Activated naive CD8-positive, alpha-beta T cell treated with anti-CD3 and anti-CD28 coated beads for 36 hours (primary cell): ENCODE measurements at places on chromosomes 7 and 10.

DNA sequence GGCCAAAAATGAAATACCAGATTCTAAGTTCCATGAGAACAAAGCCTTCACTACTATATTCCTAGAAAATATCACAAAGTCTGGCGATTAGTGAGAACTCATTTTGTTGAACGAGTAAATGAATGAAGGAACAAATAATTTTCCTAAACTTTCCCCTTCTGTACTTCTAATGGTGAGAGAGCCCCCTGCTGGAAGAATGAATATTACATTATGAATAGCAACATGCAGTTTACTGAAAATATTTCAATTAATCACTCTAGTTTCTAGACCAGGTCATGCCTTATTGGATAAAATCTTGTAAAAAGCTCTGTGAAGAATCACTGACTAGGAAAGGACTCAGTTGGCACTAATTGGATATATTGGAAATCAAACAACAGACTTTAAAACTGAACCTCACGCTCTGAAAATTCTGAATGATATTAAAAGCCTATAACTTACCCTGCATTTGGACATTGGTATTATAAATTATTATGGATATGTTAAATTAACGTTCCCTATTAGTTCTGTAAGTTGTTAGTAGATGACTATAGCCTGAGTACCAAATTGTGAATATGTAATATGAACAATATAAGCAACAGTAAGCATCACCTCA is 32.4 kb upstream of the MTPN start:
- H3K36me3 ChIP-seq, result peaks cover 1% of the 10 kb centered on the region
- H3K4me1 ChIP-seq, result peaks cover 9% of the 10 kb centered on the region
- H3K27me3 ChIP-seq, result peaks cover 8% of the 10 kb centered on the region

DNA sequence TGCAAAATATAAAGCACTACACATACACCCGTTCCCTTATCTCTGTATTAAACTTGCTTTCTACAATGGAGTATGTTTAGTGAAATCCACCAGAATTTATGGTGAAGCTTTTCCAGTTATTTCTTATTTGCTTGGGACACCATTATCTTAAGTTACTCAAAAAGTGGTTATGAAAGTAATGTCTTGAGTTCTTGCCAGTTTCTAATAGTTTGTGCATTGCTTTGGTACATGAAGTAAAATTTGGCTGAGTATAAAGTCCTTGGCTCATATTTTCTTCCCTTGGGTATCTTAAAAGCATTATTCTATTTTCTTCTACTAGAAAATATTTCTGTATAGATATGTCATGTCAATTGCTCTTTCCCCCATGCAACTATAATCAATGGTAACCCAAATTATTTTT is 85.2 kb downstream of the POLR1F start:
- H3K27me3 ChIP-seq, result peaks cover 4% of the 10 kb centered on the region
- no peaks in the 10 kb centered on the region for H3K36me3 ChIP-seq
- no peaks in the 10 kb centered on the region for H3K4me1 ChIP-seq
- H3K27ac ChIP-seq, result no peak overlapping the region
- no peak overlapping the region for H3K4me3 ChIP-seq

DNA sequence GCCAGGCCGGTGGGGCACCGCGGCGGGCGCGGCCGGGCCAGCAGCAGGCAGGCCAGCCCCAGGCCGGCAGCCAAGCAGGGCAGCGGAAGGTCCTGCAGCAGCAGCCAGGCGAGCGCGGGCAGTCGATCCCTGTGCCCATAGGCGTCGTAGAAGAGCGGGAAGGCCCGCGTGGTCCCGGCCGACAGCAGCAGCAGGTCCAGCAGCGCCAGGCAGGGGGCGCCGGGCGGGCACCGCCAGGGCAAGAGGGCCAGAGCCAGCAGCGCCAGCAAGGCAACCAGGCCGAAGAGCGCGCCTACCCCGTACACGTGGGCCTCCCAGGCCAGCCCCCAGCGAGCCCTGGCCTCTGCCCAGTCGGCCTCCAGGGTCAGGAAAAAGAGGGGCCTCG is 8.4 kb upstream of the RBM28 start:
- H3K4me3 ChIP-seq, result no peak overlapping the region
- DNase-seq, result peak; percentile 54
- H3K27ac ChIP-seq, result no peak overlapping the region
- H3K4me1 ChIP-seq, result no peaks in the 10 kb centered on the region
- H3K36me3 ChIP-seq, result no peaks in the 10 kb centered on the region

DNA sequence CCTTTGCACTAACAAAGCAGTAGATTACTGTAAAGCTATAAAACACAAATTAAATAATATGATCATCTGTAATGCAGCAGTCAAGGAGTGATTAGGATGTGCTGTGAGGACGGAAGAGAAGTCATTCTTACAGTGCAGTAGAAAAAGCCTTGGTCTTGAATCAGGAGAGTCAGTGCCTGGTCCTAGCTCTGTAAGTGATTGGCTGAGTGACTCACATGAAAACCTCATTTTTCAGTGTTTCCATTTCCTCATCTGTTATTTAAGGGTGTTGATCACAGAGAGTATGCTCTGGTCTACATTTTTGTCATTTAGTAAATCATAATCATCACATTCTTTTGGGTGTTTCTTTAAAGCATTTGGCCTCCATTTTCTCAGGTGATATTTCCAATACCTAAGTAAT is 717.8 kb downstream of the LRMDA start:
- no peak overlapping the region for H3K4me3 ChIP-seq
- H3K27ac ChIP-seq, result no peak overlapping the region
- no peaks in the 10 kb centered on the region for H3K27me3 ChIP-seq
- no peaks in the 10 kb centered on the region for H3K4me1 ChIP-seq

DNA sequence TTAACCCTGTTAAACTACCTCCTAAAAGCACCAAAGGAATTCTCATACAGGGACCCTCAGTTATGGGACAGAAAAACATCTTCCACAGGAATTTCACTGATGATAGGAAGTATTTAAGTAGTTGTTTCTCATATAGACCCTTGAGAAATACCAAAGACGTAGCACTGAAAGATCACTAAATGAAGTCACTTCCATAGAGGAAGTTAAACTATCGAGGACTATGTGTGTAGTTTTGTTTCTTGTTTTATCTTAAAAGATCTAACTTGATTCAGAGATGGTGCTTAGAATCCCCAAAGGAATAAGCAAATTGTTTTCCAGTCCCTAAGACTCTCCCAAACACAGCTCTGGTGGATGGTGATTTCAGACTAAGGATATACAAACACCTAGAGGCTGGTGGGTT is 94.8 kb upstream of the AFAP1L2 start:
- peaks cover 36% of the 10 kb centered on the region for H3K36me3 ChIP-seq
- peaks cover 86% of the 10 kb centered on the region for H3K4me1 ChIP-seq

GRCh38 chr7:155762655-155763054 is 49.6 kb downstream of the SHH start:
- no peak for DNase-seq
- no peaks in the 10 kb centered on the region for H3K27me3 ChIP-seq
- peaks cover 52% of the 10 kb centered on the region for H3K36me3 ChIP-seq
- peak overlapping the region; percentile 99 for H3K27ac ChIP-seq
- H3K4me1 ChIP-seq, result peaks cover 61% of the 10 kb centered on the region
- H3K4me3 ChIP-seq, result peak overlapping the region; percentile 78

DNA sequence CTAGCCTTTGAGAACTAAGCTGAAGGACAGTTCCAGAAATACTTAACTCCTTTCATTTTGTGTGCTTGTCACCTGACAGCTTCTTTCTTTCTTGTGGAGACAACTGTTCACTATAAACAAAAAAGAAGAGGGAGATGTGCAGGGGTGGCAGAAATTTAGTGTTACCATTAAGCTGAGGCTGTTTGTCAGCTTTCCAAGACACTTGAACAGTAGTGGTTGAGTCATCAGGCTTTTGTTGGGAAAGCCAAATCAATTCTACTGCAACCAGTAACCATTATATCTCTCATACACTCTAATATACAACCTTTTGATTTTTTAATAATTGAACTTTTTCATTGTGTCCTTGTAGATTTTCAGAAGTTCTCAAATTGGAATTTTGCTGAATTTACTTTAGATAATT is 75.3 kb downstream of the POLL start:
- no peaks in the 10 kb centered on the region for H3K27me3 ChIP-seq
- peaks cover 5% of the 10 kb centered on the region for H3K36me3 ChIP-seq
- DNase-seq, result no peak
- H3K27ac ChIP-seq, result no peak overlapping the region

- H3K36me3 ChIP-seq, result no peaks in the 10 kb centered on the region
- no peaks in the 10 kb centered on the region for H3K27me3 ChIP-seq
- no peak overlapping the region for H3K4me3 ChIP-seq
These were observed 59.1 kb downstream of the BPGM start for GRCh38 chr7:134705716-134706115.

- H3K4me1 ChIP-seq, result no peaks in the 10 kb centered on the region
These were observed 134.1 kb downstream of the ADARB2 start for GRCh38 chr10:1603181-1603580.

DNA sequence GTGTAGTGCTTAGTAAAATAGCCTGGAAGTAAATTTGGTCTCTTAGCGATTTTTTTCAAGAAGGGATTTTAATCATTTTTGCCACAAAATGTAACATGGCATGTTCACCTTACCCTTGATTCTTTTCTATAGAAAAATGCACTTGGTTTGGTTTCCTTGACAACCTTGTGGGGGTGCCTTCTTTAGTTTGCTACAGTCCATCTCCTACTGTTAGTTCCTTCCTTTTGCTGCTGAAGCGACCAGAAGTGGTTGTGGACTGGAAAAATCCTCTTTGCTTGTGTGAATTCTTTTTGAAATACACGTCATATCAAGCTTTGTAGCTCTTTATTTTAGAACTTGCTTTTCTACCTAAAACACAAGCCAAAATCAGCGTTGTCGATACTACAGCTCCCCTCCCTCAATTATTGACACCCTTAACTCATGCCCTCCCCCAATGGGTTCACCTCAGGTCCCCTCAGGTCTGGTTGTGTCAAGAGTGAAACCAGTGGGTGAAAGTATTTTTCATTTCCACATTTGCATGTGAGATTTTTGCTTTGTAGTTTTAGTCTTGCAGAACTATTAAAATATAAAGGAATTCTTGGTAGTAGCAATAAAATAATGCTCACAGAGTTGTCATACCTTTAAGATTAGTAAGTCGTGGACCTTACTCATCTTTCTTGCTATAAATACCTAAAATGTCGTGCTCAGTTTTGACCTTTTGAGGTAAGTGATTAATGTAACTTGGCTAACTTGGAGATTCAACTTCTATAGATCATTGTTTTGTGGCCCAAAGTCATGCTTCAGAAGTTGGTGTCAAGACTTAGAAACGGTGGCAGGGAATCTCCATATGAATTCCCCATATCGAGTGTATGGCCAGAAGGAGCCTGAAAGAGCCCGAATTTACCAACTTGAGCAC is 1.5 kb downstream of the ACTR3B start:
- peak overlapping the region; percentile 88 for H3K4me3 ChIP-seq
- peaks cover 26% of the 10 kb centered on the region for H3K4me1 ChIP-seq
- H3K27me3 ChIP-seq, result no peaks in the 10 kb centered on the region
- peaks cover 8% of the 10 kb centered on the region for H3K36me3 ChIP-seq

- peaks cover 33% of the 10 kb centered on the region for H3K27me3 ChIP-seq
- no peak for DNase-seq
- no peak overlapping the region for H3K27ac ChIP-seq
- no peaks in the 10 kb centered on the region for H3K4me1 ChIP-seq
- no peaks in the 10 kb centered on the region for H3K36me3 ChIP-seq
These were observed 105.0 kb upstream of the CDK13 start for GRCh38 chr7:39845006-39845405.

DNA sequence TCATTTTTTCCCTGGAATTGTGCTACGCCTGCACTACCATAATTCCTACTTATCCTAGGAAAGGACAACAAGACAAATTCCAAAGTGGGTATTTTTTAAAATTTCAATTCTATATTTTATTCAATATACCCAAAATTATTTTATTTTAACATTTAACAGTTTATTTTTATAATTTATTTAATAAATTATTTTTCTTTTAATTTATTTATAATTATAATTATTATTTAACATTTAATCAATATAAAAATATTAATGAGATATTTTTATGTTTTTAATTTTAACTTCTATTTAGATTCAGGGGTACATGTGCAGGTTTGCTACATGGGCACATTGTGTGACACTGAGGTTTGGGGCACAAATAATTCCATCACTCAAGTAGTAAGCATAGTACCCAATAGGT is 65.6 kb upstream of the VSTM2A start:
- H3K4me1 ChIP-seq, result no peaks in the 10 kb centered on the region
- H3K27ac ChIP-seq, result no peak overlapping the region
- H3K36me3 ChIP-seq, result no peaks in the 10 kb centered on the region
- DNase-seq, result no peak
- no peaks in the 10 kb centered on the region for H3K27me3 ChIP-seq
- no peak overlapping the region for H3K4me3 ChIP-seq

- no peaks in the 10 kb centered on the region for H3K36me3 ChIP-seq
- no peak for DNase-seq
- H3K4me3 ChIP-seq, result no peak overlapping the region
- no peaks in the 10 kb centered on the region for H3K4me1 ChIP-seq
- H3K27ac ChIP-seq, result no peak overlapping the region
- H3K27me3 ChIP-seq, result peaks cover 13% of the 10 kb centered on the region
These were observed 167.6 kb upstream of the INSYN2A start for GRCh38 chr10:127364034-127364433.

GRCh38 chr10:42996588-42996987 is 80.3 kb upstream of the RET start:
- H3K36me3 ChIP-seq, result no peaks in the 10 kb centered on the region
- H3K4me3 ChIP-seq, result no peak overlapping the region
- H3K27ac ChIP-seq, result no peak overlapping the region
- H3K4me1 ChIP-seq, result no peaks in the 10 kb centered on the region

DNA sequence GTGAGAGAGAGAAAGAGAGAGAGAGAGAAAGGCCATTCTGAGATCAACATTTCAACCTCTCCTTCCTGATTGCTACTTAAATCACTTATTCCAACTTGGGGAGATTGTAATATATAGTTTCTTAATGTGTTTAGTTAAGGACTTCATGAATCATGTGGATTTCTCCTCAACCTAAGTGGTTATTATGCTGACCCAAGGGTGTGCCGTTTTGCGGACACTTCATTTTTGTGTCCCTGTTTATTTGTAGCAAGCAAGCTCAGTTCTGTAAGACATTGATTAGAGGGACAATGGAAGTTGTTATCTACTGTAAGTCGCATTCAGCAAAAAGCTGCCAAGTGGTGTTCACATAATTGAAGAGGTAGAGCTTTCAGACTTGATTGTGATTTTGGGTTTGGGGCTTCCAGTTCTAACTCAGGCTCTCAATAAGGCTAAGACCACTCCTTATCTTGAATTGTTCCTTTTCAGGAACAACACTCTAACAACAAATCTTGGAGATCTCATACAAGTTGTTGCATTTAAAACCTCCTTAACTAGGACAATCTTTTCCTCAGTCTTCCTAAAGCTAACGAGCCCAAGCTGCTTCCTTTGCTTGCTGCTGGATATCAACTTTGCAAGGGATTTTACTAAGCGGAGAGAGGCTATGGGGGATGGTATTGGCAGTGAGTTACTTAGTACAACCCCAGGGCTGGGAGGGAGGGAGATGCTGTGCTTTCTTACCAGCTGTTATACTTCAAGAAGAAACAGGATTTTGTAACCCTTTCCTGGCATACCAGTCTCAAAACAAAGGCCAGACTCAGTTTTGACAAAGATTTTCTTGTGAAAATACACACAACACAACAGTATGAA is 19.8 kb upstream of the COL1A2 start:
- H3K4me3 ChIP-seq, result no peak overlapping the region
- no peak for DNase-seq
- H3K27me3 ChIP-seq, result peaks cover 8% of the 10 kb centered on the region
- no peak overlapping the region for H3K27ac ChIP-seq
- H3K4me1 ChIP-seq, result no peaks in the 10 kb centered on the region
- H3K36me3 ChIP-seq, result no peaks in the 10 kb centered on the region
